Common myeloid progenitor, CD34-positive (primary cell): ENCODE measurements at places on chromosomes 7 and 10.

GRCh38 chr7:1233333-1234048 is 819 bp downstream of the UNCX start:
- no peak overlapping the region for H3K4me3 ChIP-seq
- peaks cover 88% of the 10 kb centered on the region for H3K27me3 ChIP-seq
- H3K36me3 ChIP-seq: no peaks in the 10 kb centered on the region
- H3K27ac ChIP-seq: no peak overlapping the region
- DNase-seq: no peak

DNA sequence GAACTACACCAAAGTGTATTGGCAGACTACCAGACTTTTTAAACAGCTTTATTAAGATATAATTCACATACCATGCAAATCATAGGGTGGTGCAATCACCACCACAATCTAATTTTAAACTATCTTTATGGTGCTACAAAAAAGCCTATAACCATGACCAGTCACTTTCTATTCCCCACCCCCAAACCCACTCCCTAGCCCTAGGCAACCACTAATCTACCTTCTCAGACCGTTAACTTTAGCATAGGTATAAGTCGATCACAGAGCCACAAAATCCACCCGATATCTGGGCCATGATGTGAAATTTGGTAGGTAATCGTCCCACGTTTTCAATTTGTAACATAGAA is 536 bp upstream of the POM121 start:
- peaks cover 15% of the 10 kb centered on the region for H3K4me1 ChIP-seq
- peaks cover 26% of the 10 kb centered on the region for H3K36me3 ChIP-seq
- H3K27ac ChIP-seq: peak overlapping the region; percentile 94
- no peaks in the 10 kb centered on the region for H3K27me3 ChIP-seq
- peak overlapping the region; percentile 90 for H3K4me3 ChIP-seq

DNA sequence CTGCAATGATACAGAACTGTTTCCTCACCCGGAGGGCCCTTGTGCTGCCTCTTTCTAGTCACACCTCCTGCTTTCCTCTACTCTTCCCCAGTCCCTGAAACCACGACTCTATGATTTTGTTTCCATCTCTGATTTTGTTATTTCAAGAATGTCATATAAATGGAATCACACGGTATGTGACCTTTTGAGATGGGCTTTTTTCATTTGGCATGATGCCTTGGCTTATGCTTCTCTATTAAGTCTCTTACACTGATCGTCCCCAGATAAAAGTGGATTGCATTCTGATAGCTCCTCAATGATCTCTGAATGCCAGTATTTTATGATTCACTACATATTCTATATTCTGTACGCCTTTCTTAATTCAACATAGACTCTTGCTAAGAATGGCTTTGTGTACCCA is 78.2 kb downstream of the GALNT11 start:
- H3K4me1 ChIP-seq: no peaks in the 10 kb centered on the region
- H3K27me3 ChIP-seq: no peaks in the 10 kb centered on the region
- no peak overlapping the region for H3K27ac ChIP-seq
- peaks cover 17% of the 10 kb centered on the region for H3K36me3 ChIP-seq

DNA sequence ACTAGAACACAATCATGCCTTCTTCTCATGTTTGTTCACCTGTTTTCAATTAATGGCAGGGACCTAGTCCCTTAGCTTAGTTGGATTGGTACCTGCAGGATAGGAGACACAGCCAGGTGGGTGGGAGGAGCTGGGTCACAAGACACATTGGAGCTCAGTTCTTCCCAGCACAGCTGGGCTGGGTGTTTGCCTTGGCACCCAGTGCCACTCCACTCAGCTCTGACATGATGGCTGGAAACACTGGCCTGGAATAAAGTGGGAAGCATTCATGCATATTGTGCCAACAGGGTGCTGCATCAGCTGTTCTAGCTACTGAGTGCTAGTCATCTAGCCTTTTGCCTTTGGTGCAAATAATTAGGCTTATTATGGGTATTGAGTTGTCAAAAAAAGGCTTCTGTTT is 226.1 kb downstream of the PTEN start:
- H3K27me3 ChIP-seq: no peaks in the 10 kb centered on the region
- no peak overlapping the region for H3K27ac ChIP-seq
- H3K36me3 ChIP-seq: no peaks in the 10 kb centered on the region

DNA sequence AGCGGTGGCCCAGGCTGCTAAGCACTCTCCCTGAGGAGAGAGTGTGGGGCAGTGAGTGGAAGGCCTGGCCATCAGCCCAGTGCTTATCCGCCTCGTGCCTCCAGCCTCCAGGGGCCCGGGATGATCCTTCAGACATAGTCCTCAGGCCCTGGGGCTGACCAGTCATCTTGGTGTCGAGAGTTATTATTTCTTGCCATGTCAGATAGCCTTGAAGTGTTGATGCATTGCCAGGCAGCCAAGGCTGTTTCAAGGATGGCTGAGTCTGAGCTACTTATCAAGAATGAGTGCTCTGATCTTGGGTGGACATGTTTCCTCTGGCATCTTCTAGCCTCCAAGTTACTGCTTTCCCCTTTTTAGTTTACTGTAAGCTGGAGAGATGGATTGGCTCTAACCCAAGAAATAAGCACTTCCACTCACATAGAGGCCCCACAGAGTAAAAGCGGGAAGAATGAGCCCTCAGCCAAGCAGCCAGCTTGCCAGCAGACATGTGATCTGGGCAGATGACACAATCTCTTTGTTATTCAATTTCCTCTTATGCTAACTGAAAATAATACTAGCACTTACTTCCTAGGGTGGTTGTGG is 136.5 kb upstream of the NAMPT start:
- no peaks in the 10 kb centered on the region for H3K27me3 ChIP-seq
- H3K27ac ChIP-seq: no peak overlapping the region
- peaks cover 18% of the 10 kb centered on the region for H3K4me1 ChIP-seq
- DNase-seq: peak; percentile 66
- H3K4me3 ChIP-seq: no peak overlapping the region

GRCh38 chr7:94433224-94433623 is 38.5 kb downstream of the COL1A2 start:
- no peak overlapping the region for H3K4me3 ChIP-seq
- no peaks in the 10 kb centered on the region for H3K4me1 ChIP-seq
- H3K36me3 ChIP-seq: no peaks in the 10 kb centered on the region
- no peak overlapping the region for H3K27ac ChIP-seq
- H3K27me3 ChIP-seq: no peaks in the 10 kb centered on the region
- DNase-seq: no peak

DNA sequence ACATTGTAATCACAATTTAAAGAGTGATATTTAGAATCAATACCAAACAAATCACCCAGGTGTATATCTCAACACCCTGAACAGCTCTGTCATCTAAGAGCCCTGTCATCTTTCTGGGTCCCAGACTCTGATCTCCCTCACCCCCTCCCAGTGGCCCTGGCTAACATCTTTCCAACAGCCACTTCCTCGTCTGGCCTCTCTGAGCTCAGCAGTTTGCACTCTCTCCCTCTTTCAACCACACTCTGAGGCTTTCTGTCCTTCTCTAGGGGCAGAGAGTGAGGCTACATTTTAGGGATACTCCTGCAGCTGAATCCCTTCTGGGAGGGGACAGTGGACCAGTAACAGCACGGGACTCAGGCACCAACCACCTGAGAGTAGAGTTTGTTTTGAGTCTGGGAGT is 17.1 kb upstream of the PRRT4 start:
- no peak overlapping the region for H3K27ac ChIP-seq
- no peak for DNase-seq
- no peak overlapping the region for H3K4me3 ChIP-seq
- no peaks in the 10 kb centered on the region for H3K27me3 ChIP-seq
- peaks cover 5% of the 10 kb centered on the region for H3K4me1 ChIP-seq

DNA sequence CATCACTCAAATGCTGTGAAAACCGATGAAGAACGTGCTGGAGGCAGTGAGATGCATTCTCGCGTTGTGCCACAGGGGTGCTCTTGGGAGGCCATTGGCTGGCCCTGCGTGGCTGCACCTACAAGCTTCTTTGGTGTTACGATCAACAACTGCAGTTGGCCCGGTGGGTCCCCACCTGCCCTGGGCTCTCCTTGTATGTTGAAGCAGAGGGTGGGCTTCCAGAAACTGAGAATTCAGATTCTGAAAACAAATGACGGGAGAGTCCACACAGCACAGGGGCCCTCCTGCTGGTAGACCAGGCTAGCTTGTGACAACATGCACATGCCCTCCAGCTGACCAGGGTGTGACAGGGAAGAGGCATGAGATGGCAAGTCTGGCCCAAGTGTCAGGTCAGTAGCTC is 23.7 kb upstream of the DDC start:
- no peak overlapping the region for H3K4me3 ChIP-seq
- no peak overlapping the region for H3K27ac ChIP-seq
- peaks cover 15% of the 10 kb centered on the region for H3K36me3 ChIP-seq
- DNase-seq: peak; percentile 18

- no peaks in the 10 kb centered on the region for H3K27me3 ChIP-seq
- H3K27ac ChIP-seq: no peak overlapping the region
- DNase-seq: no peak
- H3K36me3 ChIP-seq: no peaks in the 10 kb centered on the region
These were observed 28.8 kb upstream of the OPALIN start for GRCh38 chr10:96387601-96388000.

DNA sequence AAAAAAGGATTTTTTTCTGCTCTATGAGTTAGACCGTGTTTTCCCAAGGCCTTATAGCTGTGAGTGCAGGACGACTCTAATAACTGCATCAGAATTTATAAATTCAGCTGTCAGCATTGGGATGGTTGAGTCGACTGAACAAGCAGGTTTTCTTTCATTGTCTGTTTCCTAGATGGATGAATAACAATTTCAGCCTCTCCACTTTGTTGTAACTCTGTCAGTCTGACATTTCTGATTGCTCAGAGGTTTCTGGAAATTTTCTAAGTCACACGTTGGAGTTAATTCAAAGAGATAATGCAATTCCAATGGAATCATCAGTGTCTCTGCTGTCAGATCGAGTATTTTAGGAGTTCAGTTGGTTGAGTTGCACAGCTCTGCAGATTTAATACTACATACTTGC is 159.2 kb downstream of the CHN2 start:
- H3K36me3 ChIP-seq: no peaks in the 10 kb centered on the region
- no peak overlapping the region for H3K27ac ChIP-seq
- H3K4me1 ChIP-seq: no peaks in the 10 kb centered on the region
- H3K27me3 ChIP-seq: no peaks in the 10 kb centered on the region

DNA sequence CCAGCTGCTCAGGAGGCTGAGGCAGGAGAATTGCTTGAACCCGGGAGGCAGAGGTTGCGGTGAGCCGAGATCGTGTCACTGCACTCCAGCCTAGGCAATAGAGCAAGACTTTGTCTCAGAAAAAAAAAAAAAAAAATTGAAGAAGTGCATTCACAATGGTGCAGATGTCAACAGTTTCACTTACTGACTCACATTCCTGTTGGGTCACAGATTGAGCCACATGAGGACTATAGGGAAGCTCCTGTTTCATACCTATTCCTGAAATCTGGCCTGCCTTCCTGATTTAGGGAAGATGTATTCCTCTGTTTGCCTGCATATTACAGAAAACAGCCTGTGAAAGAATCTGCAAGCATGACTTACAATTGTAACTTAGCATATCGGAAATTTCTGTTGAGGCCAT is 78.2 kb downstream of the AKR1C4 start:
- no peaks in the 10 kb centered on the region for H3K27me3 ChIP-seq
- DNase-seq: no peak
- H3K27ac ChIP-seq: no peak overlapping the region
- H3K36me3 ChIP-seq: no peaks in the 10 kb centered on the region

GRCh38 chr7:50216626-50217025 is 87.9 kb upstream of the IKZF1 start:
- DNase-seq: no peak
- no peaks in the 10 kb centered on the region for H3K27me3 ChIP-seq
- H3K36me3 ChIP-seq: no peaks in the 10 kb centered on the region
- H3K4me1 ChIP-seq: peaks cover 70% of the 10 kb centered on the region

DNA sequence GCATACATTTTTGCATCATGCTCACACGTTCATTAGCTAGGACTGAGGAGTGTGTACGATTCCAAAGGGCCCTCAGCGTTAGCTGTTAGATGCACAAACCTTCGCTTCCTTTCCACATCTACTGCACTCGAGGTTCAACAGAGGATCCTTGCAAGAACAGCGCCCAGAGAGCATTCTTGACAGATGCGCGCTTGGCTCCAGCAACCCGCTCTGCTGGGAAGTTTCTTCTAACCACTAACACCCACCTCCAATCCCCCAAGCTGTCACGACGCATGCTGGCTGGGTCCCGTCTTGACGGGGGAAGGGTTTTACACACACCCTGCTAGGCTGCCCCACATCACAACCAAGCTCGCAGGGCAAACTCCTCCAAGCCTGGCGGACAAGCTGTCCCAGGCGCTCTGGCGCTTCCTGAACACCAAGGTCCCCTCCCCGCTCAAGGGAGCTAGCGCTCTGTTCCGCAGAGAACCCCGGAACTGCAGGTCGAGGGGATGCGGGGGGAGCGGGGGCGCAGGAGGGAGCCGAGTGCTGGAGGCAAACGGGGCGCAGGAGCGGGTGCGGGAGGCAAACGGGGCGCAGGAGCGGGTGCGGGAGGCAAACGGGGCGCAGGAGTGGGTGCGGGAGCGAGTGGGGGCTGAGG is 653 bp upstream of the ADRB1 start:
- H3K27me3 ChIP-seq: peaks cover 51% of the 10 kb centered on the region
- peak; percentile 60 for DNase-seq
- peaks cover 5% of the 10 kb centered on the region for H3K4me1 ChIP-seq
- no peaks in the 10 kb centered on the region for H3K36me3 ChIP-seq
- H3K4me3 ChIP-seq: peak overlapping the region; percentile 50

GRCh38 chr10:31204090-31204489 is 114.9 kb upstream of the ZEB1 start:
- no peaks in the 10 kb centered on the region for H3K4me1 ChIP-seq
- no peak for DNase-seq
- no peaks in the 10 kb centered on the region for H3K36me3 ChIP-seq
- no peaks in the 10 kb centered on the region for H3K27me3 ChIP-seq
- no peak overlapping the region for H3K27ac ChIP-seq

DNA sequence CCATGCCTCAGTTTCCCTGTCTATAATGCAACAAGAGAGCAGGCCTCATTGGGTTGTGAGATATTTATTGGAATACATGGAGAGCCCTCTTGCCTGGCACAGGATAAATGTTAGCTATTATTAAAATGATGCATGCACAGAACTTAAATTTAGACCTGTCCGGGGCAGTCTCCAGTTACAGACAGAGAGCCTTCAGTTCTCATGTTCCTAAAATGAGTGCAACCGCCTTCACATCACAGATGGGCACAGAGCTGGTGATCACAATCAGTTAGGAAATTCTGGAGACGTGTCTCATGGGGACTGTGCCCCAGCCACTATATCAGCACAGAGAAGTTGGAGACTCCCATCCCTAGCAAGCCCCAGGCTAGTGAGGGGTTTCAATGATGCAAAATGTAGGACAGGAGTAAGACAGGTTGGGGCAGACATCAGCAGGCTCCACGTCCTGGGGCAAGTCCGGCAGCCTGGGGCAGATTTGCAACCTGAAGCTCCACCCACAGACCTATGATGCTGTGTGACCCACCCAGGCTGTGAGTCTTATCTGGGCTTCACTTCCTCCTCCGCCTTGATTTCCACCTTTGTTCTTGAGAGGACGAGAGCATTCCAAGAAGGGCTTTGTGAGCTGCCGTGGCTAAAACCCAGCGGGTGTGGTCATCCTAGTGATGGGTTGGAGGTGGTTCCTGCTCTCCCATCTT is 49.4 kb downstream of the CXCL12 start:
- H3K27me3 ChIP-seq: peaks cover 2% of the 10 kb centered on the region
- H3K4me3 ChIP-seq: no peak overlapping the region
- H3K36me3 ChIP-seq: no peaks in the 10 kb centered on the region
- H3K27ac ChIP-seq: no peak overlapping the region
